Stimulated activated CD4-positive, alpha-beta T cell treated with anti-CD3 and anti-CD28 coated beads, TNF-alpha, amount 100 ng/mL, for 4 hours (primary cell): ENCODE measurements at places on chromosomes 3 and 15.

DNA sequence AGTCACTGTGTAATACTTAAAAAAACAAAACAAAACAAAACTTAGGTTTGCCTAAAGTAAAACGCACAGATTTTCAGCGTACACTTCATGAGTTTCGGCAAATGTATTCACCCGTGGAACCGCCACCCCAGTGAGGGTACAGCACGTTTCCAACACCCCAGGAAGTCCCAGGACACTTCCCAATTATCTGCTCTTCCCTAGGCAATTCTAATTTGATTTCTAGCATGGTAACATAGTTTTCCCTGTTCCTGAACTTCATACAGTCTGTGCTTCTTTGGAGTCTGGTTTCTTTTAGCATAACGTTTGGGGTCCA, 497 bp upstream of the CLASP2 start:
- DNase-seq, result no peak

- DNase-seq, result no peak
Observed at GRCh38 chr3:77283108-77283507, 243.2 kb downstream of the ROBO2 start.

- no peak for DNase-seq
Observed at GRCh38 chr3:151901644-151902285, 28.3 kb downstream of the SUCNR1 start.

DNA sequence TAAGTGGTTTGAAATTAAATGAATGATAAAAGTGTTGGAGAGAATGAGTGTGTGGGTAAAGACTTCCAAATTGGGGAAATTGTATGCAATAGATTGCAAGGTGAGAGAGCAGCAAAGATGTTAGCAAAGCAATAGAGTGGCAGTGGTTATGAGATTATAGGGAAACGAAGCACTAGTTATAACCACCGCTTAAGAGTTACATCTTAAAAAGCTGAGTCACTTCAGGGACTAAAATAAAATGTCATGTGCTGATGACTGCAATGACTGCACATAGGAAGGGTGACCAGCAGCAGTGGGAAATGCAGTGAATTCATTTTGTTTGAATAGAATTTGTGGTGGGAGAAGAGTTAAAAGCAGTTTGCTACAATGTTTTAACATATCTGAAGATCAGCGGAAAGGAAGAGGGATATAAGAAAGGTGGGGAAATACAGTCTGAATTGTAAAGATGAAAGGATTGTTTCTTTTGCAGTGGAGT, 127.3 kb downstream of the RAP2B start:
- DNase-seq, result no peak

- no peak for DNase-seq
Observed at GRCh38 chr3:10962481-10963036, 30.0 kb upstream of the SLC6A1 start.

GRCh38 chr3:37944391-37944842, 46.2 kb upstream of the VILL start:
- no peak for DNase-seq

GRCh38 chr15:22918056-22918455, 62.1 kb downstream of the CYFIP1 start:
- DNase-seq, result no peak

DNA sequence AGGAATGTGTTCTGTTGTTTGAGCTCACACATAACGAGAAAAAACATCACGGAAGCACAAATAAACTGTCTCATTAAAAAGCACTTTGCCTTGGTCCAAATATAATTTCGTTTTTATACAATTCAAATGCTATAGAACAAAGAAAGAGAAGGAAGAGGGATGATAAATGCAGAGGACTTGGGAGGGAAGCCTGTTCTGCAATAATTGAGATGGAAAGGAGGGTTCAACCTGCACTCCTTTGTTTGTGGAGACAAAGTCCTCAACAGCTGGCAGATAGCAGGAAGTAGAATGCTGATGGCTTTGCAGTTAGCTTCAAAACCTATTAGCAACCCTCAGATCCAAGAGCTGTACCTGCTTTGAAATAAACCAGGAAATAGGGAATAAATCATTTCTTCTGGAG, 1010.8 kb downstream of the FHIT start:
- DNase-seq, result no peak

DNA sequence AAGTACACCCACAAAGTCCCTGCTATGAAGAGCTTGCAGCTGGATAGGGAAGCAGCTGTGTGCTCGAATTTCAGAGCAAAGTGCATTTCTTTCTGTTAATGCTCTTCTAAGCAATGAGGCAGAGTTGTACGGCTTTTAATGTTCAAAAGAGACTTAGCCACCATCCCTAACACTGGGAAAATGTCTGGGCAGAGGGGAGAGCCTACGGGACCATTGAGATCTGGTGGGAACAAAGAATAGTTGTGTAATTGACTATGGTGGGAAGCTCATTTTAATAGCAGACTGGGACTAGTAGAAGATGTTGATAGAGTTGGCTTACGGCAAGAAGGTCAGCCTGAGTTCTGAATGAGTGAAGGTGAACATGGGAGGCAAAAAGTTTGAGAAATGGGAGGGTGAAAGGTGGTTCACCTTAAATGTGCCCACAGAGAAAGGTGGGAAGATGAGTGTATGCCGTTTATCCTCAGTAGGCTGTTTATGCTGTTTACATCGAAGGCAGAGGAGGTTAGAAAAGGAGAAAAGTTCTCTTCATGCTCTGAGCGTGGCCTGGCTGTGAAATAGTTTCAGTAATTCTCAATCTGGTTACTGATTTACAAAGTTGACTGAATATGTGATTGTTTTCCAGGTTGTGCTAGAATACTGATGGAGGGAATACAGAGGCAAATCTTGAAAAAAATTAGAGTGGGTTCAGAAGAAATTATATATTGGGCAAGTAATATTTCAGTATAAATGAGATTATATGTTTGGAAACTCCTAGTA, 22.9 kb upstream of the UTS2B start:
- DNase-seq, result no peak

DNA sequence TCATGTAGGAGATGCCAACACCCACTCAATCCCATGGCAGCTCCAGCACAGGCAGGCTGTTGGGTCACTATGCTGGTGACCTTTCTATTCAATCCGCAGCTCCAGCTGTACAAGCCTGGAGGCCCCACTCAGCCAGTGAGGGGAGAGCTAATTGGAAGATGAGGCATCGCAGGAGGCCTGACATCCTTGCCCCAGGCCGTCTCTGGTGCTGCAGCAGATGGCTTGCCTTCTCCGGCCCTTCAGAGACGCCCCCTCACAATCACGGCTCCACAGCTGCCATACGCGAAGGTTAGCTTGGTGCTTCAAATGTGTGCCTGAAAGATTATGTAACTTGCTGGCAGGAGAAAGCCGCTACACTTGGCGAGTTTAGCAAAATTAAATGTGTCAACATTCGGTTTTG, 104.2 kb upstream of the CLSTN2 start:
- DNase-seq, result no peak

- no peak for DNase-seq
Observed at GRCh38 chr3:133881492-133881891, 14.2 kb downstream of the RAB6B start.

- DNase-seq, result no peak
Observed at GRCh38 chr15:58139276-58139988, 1.3 kb downstream of the AQP9 start.

GRCh38 chr3:107430214-107430995, 53.2 kb downstream of the CCDC54 start:
- DNase-seq, result no peak

DNA sequence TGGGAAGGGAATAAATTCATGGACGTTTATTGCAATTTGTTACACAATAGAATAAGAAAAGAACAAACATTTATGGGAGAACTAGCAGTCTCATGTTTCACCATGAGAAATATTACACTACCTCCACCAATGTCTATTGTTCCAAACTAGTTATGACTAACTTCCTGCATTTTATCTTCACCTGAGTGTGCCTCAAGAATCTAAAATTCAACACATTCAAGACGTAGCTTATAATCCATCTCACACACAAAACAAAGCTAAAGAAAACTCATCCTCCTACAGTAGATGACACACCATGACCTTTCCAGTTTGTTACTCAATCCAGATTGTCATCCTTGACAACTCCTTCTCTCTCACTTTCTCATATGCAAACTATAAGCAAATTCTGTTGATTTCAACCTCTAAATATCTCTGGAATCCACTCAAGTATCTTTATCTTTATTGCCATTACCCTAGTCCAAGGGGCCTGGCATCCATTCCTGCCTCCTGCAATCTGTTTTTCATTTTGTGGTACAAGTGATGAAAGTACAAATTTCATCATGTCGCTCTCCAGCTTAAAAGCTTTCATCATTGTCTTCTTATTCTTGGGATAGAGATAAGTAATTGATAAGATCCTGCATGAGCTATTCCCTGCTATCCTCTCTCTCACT, 229.9 kb downstream of the NR2F2 start:
- DNase-seq, result no peak

GRCh38 chr3:136858381-136858780, 3.6 kb upstream of the NCK1 start:
- no peak for DNase-seq

DNA sequence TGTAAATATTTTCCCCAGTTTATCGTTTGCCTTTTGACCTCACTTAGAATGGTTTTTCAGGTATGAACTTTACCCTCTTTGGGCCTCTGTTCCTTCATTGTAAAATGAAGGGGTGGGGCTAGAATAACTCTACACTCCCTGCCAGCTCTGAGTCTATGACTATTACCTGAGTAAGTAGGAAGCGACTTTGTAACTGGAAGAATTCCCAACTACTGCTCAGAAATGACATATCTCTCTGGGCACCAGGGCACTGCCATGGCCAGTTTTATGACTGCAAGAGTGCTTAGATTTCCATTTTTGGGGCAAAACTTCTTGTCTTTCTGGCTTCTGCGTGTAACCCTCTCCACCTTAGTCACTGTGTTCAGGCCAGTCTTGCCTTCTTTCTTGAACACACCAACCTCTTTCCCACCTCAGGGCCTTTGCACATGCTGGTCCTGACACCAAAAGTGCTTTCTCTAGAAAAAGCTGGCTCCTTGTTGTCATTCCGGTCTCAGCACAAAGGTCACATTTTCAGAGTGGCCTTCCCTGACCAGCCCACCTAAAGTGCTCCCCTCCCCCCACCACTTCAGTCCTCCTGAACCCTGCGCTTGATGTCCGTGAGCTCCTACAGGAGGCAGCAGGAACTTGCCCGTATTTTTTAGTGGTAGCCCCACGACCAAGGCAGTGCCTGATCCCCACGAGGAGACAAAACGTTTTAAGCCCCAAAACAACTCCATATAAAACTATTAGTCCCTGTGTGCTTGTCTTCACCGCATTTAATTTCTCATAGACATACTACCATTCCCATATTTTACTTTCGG, 25.6 kb downstream of the CDCP1 start:
- DNase-seq, result no peak

DNA sequence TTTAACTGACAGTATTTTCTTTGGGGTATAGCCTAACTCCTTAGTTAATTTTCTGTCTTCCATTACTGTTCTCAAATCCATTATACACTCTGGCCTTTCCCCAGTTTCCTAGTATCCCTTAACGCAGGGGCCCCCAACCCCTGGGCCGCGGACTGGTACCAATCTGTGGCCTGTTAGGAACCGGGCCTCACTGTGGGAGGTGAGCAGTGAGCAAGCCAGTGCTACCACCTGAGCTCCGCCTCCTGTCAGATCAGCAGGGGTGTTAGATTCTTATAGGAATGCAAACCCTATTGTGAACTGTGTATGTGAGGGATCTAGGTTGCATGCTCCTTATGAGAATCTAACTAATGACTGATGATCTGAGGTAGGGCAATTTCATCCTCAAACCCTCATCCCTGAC, 75.1 kb downstream of the DOCK3 start:
- no peak for DNase-seq

GRCh38 chr15:80556694-80557367, 138.3 kb upstream of the ABHD17C start:
- DNase-seq, result no peak

DNA sequence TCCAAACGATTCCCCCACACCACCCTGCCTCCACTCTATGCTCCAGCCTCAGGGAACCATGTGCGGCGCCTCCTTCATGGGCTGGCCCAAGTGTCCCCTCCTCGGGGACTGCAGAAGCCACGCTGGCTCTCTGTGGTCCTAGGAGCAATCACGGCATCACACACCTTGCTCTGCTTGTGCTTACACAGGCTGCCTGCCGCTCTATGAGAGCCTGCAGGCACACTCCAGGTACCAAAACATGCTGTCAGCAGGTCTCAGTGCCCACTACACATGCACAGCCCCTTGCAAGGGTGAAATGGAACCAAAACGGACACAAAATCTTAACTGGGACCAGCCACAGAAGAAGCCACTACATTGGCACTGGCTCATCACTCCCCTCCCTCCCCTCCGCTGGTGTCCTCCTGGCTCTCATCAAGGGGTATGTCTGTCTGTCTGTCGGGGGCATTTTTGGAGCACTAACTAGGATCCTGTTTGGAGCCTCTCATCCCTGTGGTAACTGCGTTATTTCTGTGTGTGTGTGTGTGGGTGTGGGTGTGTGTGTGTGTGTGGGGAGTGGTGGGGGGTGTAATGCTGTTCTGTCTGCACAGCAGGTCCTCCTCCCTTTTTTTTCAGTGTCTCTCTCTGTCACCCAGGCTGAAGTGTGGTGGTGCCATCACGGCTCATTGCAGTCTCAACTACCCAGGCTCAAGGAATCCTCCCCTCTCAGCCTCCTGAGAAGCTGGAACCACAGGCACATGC, 60.6 kb downstream of the DHX30 start:
- no peak for DNase-seq

DNA sequence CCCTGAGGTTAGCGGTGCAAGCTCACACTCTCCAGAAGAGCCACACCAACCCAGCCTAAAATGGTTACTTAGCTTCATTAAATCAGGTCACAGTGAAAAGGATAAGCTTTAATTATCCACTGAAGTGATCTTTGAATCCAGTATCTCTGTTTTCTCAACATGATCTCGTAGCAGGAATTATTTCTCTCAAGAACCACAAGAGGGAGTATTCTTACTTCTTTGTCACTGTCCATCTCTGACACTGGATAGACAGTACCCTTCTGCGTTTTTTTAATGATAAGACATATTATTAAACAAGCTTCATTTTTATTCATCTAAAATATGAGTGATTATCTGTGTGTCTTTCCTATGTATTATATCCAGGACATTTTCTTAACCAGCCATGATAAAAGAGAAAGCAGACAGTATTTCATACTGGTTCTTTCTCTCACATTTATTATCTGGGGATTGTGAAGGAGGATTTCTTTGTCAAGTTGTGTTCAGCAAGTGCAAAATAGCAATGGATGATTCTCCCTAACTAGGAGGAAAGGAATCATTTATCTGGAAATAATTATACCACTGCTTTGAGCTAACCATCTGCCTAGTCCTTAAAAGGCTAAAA, 105.4 kb upstream of the CCDC54 start:
- no peak for DNase-seq

GRCh38 chr3:27024493-27024892, 344.7 kb downstream of the NEK10 start:
- no peak for DNase-seq

DNA sequence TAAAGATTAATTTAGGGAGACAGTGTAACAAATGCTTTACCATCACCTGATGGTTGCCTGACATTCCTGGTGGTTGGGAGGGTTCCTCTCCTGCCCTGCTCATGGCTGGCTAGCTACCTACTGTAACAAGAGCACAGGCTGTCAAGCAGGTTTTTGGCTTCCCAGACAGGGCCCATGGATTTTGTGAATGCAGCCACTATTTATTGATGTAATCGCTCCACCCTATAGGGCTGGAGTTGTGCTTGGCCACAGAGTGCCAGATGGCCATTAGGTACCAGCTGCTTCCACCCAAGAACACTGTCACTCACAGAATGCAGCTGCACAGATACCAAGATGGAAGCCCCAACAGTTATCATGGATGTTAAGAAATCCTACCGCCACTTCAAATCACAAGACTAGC, 31.0 kb upstream of the KLHL25 start:
- DNase-seq, result no peak

GRCh38 chr3:73658227-73658626, 33.5 kb upstream of the PDZRN3 start:
- DNase-seq, result no peak
